ENCODE measurements at places on chromosomes 5 and 9.

GRCh38 chr9:116860509-116861120 lies 173.5 kb downstream of the TRIM32 start:
- peak; percentile 61 for DNase-seq

GRCh38 chr9:115629879-115630840 lies 512.2 kb upstream of the TNC start:
- DNase-seq = peak; percentile 53

- DNase-seq = no peak
Measured at GRCh38 chr5:15376803-15377202, 123.2 kb upstream of the FBXL7 start.

DNA sequence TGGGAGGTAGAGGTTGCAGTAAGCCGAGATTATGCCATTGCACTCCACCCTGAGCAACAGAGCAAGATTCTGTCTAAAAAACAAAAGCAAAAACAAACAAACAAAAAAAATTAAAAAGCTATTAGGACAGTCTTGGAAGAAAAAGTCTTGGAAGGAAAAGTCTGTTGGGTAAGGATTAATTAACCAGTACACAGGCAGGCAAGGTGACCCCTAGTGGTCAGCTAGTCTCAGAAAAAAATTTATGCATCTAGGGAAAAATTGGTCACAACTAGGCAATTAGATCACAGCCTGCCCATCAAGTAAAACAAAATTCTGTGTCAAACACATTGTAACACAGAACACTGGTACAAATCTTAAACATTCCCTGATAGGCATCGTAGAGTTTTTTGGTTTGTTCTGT lies 6.7 kb upstream of the ANKRD18B start:
- DNase-seq = peak; percentile 57

DNA sequence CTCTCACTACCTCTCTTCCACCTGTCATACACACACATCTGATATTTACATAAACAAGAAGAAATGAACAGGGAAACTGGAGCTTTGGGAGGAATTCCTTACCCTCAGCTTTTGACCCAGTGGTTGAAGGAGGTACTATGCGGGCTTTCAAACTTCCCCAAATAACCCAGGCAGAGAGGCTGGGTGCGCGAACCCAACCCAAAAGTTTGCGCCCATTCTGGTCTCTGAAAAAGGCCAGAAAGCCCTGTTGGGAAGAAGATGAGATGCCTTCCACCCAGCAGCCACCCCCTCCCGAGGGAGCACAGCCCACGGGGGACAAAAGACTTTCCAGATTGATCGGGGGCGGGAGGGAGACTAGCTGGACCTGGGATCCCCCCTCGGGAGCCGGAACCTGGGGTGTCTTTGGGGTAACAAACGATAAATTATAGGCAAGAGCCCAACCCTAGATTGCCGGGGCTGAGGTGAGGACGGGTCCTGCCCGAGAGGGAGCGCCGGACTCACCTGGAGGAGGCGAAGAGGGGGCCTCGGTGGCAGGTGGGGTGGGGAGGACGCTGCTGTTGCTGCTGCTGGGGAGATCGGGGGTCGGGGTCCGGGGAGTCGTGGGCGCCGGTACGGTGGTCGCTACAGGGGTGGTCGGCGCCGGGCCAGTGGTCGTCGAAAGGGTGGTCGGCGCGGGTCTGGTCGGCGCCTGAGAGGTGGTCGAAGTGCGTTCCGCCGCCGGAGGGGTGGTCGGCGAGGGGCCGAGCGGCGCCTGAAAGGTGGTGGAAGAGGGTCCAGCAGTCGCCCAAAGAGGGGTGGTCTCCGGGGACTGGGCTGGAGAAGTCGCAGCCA lies 798 bp downstream of the MEGF9 start:
- DNase-seq = no peak

- no peak for DNase-seq
Measured at GRCh38 chr5:104198156-104198555, 635.6 kb upstream of the NUDT12 start.

GRCh38 chr5:72434781-72435437 lies 72.3 kb downstream of the ZNF366 start:
- DNase-seq = no peak

- DNase-seq = peak; percentile 61
Measured at GRCh38 chr9:108103046-108103693, 613.6 kb upstream of the KLF4 start.

All from fibroblast of skin of right biceps (primary cell).